Progenitor cell of endocrine pancreas (in vitro differentiated cells): ENCODE measurements at places on chromosomes 1 and 21. TPM values are rescaled to one million over a fixed set of nuclear protein-coding genes. Genes with fewer than 3 reads are reported as not detected.

The SAMD11 gene
- total RNA-seq: 42.9 and 53.9 TPM in 2 replicates

GRCh38 chr1:3533067-3534048 is 78.0 kb downstream of the MEGF6 start:
- DNase-seq: no peak

DNA sequence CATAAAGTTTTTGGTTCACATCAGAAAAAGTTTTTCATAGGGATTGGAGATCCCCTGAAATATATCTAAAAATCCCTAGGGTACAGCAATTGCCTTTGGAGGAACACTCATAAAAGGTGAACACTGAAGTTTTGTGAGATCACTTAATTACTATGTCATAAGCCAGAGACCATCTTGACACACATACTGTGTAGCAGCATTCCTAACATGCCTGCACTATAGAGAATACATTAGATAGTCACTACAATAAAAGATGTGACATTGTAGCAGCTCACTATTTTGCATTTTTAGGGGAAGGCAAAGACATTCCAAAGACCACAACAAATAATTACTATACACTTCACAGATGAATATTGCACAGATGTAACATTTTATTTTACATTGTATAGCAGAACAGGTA is 779.9 kb downstream of the KCNT2 start:
- DNase-seq: no peak

- no peak for DNase-seq
Measured at GRCh38 chr1:157882580-157882979, 41.0 kb upstream of the CD5L start.

DNA sequence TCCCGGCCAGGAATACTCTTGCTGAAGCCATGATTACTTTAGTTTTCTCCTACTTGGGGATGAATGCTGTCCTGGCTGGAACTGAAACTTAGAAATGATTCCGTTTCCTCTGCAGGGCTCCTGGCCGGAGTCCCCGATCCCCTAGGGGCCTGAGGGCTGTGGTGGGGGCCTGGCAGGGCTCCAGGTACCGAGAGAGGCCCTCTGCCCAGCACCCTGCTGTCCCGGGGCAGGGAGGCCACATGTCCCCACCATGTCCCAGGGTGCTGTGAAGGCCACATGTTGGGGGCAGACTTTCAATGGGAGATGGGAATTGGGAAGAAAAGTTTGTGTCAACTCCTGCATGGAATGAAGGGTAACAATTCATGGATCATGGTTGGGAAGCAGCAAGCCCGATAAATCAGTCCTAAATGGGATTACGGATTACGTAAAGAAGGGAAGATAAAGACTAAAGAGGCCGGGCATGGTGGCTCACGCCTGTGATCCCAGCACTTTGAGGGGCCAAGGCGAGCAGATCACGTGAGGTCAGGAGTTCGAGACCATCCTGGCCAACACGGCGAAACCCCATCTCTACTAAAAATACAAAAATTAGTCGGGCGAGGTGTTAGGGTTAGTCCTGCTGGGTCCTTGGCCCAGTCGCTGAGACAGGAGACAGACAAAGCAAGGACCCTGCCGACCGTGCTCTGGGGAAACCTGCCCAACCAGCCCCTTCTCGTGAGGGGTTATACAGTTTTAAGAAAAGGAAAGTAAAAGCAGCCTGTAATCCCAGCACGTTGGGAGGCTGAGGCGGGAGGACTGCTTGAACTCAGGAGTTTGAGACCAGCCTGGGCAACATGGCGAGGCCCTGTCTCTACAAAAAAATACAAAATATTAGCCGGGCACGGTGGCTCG is 37.6 kb downstream of the MORN1 start:
- DNase-seq: no peak

The OPRD1 gene
- total RNA-seq: 0.67 and 0.71 TPM in 2 replicates

DNA sequence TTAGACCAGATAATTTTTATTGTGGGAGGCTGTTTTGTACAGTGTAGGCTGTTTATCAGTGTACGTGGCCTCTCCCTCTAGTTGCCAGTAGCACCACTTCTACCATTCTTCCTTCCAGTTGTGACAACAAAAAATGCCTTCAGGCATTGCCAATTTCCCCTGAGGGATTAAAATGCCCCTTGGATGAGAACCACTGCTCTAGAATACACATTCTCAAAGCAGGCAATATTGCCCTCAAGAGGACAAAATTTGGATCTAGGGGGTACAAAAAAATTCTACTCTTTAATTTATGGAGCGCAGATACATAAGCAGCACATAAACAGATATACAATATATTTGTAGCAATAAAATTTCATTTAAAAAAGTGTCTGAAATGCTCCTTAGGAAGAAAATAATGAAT is 674.6 kb downstream of the PTPRC start:
- no peak for DNase-seq

The FCRL6 gene
- total RNA-seq: not detected in 2 replicates

The FCGR2B gene
- 0.36 and 0.55 TPM in 2 replicates for total RNA-seq

- no peak for DNase-seq
Measured at GRCh38 chr21:45592208-45592619, 50.0 kb upstream of the SLC19A1 start.

DNA sequence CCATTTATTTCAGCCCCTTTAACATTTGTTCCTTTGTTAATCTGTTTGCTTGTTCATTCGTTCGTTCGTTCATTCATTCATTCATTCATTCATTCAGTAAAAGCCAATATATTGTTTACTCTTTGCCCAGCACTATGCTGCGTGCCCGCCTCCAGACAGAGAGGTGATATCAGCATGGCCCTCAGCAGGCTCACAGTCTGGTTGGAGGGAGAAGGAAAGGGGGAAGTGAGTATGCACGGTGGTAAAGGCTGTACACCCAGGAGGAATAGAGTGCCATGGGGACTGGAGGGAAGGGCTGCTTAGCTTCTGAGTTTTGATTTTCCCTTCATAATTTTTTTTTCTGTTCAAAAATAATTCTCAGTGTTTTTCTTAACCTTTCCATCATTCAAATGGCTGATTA is 144.7 kb downstream of the NOS1AP start:
- DNase-seq: no peak

DNA sequence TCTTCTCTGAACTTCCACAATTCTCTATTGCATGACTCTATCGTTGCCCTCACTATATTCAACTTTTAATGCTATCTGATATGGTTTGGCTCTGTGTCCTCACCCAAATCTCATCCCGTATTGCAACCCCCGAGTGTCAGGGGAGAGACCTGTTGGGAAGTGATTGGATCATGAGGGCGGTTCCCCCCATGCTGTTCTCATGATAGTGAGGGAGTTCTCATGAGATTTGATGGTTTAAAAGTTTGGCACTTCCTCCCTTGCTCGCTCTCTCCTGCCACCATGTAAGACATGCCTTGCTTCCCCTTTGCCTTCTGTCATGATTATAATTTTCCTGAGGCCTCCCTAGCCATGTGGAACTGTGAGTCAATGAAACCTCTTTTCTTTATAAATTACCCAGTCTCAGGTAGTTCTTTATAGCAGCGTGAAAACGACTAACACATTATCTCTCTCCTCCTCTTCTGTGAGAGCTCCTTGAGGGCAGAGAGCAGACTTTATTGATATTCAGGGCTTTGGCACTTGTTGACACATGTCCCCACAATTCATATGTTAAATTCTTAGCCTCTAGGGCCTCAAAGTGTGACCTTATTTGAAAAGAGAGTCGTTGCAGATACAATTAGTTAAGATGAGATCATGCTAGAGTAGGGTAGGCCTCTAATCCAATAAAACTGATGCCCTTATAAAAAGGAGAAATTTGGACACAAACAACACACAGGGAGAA is 52.1 kb downstream of the ADCY10 start:
- no peak for DNase-seq

GRCh38 chr1:88327391-88328267 is 356.4 kb upstream of the PKN2 start:
- DNase-seq: no peak

The KCNJ6 gene
- total RNA-seq: 3.3 TPM in 2 replicates

The SASS6 gene
- 11.1 and 11.5 TPM in 2 replicates for total RNA-seq

GRCh38 chr1:220880726-220881506 is 1.7 kb downstream of the HLX start:
- no peak for DNase-seq

DNA sequence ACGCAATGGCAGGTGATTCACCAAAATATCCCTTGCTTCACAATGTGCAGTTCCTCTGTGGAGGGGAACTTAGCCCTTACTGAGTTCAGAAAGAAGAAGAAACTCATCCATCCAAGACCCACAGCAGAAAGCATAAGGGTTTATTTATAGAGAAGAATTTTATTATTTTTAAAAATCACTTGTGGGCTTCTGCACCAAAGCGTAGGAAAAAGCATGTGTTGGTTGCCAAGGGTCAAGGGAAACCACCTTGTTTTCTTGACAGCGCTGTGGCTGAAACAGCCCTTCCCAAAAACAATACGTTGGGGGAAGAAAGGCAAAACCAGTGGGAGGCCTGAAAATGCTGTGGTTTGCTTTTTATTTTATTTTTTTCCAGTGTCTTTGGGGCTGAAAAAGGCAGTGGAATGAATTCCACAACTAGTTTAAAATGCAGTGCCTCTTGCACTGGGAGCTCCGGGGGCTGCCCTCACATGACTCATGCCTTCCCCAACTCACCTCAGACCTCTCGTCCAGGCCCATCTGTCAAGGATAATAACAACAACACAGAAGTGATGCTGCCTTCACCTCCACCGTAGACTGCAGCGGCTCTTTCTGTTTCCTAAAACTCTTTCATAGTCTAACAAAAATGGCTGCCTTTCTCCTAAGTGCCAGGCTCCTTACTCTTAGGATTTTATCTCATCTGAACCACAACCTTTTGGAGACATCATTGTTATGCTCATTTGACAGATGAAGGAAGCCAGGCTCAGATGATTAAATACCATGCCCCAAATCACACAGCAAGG is 224.2 kb upstream of the JUN start:
- no peak for DNase-seq

- DNase-seq: no peak
Measured at GRCh38 chr1:218433744-218434143, 88.6 kb downstream of the TGFB2 start.

DNA sequence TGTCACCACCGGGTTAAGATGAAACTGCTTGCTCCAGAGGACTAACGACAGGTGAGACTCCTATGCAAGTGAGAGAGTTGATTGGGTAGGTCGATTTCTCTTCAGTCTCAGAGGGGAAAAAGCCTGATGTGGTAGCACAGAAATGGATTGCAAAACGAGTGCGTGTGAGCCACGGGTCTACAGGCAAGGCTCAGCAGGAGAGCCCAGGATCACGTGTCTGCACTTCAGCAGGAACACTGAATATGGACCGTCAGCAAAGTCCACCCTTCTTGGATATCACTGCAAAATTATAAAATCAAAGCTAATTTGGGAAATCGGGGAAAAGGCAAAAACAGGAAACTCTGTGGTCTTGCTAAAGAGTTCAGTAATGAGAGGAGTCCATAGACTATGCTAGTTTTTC is 107.7 kb upstream of the ZNF648 start:
- no peak for DNase-seq

The NPR1 gene
- 0.41 and 0.51 TPM in 2 replicates for total RNA-seq

The RGS1 gene
- total RNA-seq: 0.26 and 0.42 TPM in 2 replicates

GRCh38 chr1:110676970-110677369 is 2.2 kb upstream of the KCNA3 start:
- DNase-seq: no peak

GRCh38 chr1:240732390-240732789 is 120.4 kb upstream of the GREM2 start:
- DNase-seq: no peak

DNA sequence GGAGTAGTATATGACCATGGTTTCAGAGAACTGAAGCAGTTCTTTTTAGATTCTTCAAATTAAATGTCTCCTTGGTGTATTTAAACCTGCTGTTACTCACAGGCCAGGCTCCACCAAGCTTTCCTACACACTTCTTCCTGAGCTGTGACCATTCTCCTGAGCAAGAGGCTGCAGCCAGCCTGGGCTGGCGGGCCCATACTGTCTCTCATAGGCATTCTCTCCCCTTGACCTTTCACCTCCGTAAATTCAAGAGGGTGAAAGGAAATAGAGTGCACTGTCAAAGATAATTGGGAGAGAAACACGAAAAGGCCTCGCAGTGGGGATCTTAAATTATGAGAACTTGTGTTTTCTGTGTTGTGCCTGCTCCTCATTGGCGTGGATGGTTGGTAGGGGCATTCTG is 2.3 kb downstream of the ARF1 start:
- DNase-seq: no peak
